ENCODE measurements at places on chromosomes 16 and 17.
A peak's percentile ranks its signal among the peaks of the same experiment; 100 is the strongest.

- no peak for DNase-seq
These were observed 10.3 kb upstream of the SAMD14 start for GRCh38 chr17:50139950-50140885.

DNA sequence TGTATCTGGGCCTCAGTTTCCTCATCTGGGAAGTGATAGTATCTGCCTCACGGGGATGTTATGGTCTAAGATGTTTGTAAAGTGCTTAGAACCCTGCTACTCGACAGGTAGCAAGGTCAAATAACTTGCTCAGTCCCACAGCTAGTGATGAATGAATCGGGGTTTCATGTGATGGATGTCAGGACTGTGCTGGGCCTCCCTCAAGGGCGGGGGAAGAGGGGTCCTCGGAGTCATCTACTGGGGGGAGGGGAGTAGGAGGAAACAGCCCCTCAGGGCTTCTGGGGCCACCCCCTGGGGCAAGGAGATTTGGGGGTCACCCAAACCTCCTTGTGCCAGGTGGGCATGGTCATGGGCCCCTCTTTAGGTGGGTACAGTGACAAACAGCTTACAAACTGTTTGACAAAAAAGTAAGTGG, 732 bp downstream of the PNPO start:
- DNase-seq: no peak

DNA sequence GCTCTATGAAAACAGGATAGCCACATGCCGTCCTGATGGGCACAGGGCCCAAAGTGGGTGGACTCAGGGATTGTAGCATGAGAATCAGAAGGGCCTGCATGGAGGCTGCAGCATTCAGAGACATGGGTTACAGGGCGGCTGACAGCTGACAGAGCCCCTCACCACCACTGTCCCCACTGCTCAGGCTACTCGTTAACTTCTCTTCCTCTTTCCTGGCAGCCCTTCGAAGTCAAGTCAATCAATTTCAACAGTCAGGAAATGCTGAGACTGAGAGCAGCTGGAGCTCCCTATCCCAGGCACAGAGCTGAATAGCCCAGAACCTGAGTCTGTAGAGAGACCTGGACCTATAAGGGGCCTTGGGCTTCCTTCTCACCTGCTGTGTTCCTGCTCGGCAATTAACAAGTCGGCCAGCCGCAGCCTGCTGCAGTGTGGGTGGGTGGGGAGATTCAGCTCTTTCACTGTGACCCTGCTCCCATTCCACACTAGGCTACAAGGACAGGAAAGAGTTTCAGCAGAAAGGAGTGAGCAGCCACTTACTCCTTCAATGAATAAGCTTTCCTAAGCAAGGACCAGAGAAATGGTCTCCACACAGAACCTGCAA, 76.9 kb downstream of the TEX14 start:
- no peak for DNase-seq

DNA sequence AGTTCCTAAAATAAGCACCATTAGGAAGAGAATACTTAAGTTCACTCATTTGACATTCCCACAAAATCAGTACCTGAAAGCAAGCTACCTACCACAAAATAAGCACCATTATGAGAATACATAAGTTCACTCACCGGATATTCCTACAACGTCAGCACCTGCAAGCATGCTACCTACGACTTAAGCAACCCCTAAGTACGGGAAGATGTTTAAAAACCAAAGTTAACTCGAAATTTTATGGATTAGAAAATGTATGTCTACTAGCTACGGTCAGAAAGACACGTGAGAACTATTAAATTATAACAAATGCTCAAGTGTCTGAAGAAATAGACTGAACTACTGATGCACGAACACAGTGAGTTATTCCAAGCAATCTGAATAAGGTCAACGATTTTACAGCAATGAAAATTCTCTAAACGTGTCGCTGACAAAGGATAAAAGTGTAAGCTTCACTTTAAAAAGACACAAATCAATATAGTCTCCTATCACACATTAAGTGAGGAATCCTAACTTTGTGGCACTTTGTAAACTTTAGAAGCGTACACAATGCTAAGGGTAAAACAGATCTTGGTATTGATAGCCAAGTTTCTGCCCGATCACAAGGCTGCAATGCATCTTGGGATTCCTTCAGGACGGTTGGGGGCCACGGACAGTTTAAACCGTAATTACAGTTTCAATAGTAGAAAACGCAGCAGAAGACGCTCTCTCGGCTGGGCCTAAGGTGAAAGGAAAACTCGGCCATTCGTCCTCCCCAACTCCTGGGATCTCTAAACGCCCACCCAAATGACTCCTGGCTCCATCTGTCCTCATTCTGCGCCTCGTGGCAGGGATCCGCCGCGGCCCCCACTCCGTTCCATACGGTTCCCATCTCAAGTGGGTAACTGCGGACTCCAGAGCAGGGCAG, 1.3 kb downstream of the GSPT1 start:
- peak; percentile 35 for DNase-seq

GRCh38 chr17:72022328-72023275, 98.2 kb upstream of the SOX9 start:
- no peak for DNase-seq

- DNase-seq: peak; percentile 55
These were observed 75.0 kb downstream of the RPTOR start for GRCh38 chr17:80619535-80620235.

GRCh38 chr16:84367297-84367680, 1.0 kb upstream of the ATP2C2 start:
- DNase-seq: no peak

- no peak for DNase-seq
These were observed 287.9 kb downstream of the FTO start for GRCh38 chr16:53991754-53992378.

- no peak for DNase-seq
These were observed 693.0 kb upstream of the SOX9 start for GRCh38 chr17:71427801-71428200.

DNA sequence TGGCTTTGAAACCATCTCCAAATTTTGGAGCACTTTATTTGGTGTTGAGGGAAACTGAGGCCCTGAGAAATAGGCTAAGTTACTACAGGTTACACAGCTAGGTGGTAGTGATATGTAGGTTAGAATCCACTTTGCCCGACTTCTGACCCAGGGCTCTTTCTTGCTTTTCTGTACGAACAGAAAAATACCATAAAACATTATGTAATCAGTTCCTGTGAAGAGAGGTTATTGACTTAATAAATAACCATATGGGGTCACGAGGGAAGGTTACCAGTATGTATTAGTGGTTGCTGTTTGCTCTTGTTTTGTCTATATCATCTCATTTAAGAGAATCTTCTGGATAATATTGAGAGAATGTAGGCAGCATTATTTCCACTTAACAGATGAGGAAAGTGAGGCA, 172.2 kb upstream of the MAF start:
- DNase-seq: no peak

- no peak for DNase-seq
These were observed 96.3 kb downstream of the NDEL1 start for GRCh38 chr17:8532021-8532420.

DNA sequence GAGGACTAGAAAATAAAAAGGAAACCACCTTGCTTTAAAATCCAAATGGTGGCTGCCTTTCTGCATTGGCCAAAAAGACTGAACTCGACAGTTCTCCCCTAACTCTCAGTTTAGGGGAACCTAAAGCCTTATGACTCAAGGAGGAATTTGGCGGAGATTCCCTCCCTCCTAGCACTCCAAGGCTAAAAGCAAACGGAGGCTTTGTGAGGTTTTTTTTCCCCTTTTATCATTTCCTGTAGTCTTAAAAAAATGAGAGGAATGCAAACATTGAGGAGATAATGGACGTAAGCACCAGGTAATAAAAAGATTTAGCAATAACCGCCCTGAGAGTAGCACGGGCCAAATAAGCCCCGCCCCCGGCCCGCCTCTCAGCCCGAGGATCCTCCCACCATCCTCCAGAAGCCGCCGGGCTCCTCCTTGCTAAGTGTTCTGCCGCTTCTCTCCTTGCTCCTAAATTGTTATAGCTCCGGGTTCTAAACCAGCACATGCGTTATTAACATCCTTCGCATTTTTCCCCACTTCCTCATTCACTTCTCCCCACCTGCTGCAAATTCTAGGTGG, 5.8 kb upstream of the KIFC3 start:
- DNase-seq: peak; percentile 92

DNA sequence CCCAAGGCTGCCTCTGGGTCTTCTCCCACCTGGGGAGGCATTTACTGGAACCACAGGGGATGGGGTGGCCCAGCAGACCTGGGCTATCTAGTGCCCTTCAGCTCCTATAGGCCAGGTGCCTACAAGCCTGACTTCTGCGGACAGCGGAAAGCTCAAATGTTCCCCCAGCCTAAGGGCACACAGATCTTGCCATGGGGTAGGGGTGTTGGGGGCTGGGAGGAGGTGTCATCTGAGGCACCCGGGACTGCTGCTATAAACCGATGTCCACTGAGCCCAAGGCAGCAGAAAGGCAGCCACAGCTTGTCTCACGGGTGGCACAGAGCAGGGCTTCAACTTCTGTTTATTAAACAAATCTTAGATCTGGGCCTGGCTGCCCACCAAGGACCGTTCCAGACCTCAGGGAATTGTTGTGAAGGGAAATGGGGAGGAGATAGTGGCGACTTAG, 3.6 kb downstream of the MYO1C start:
- DNase-seq: no peak

Data from Caki2 (cell line).